ENCODE measurements at places on chromosomes 2 and 18. TPM values are rescaled to one million over a fixed set of nuclear protein-coding genes. Genes with fewer than 3 reads are reported as not detected.
A peak's percentile ranks its signal among the peaks of the same experiment; 100 is the strongest.

DNA sequence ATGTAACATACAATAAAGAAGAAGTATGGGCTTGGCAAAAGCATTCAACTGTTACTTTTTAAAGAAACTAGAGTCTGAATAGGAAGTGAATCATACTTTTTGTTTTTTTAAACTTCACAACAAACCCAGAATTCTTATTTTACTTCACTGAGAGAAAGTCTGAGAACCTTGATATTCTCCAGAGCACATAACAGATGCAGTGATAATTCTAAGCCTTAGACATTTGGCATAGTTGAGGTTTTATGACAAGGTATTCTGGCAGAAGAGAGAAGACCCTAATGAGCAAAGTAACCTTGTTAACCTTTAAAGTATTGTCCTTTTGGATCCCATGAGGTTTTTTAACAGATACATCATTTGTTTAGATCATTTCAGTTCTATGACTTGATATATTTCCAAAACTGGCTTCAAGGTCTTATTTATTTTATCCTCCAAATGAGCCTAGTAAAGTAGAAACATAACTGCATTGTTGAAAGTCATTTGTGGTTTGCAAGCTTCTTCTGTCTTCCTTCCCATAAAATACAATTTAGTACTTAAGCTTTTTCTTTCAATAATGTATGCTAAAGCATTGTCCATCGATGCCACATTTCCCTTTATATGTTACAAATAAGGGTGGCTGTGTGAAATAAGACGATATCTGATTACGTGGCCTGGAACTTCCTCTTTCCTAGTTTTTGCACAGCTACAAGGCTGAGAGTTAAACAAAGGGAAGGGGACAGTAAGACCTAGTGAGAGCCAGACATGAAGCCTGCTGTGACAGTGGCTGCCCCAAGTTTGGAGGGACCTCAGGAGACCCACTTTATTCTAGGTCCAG is 86.1 kb upstream of the ITPRID2 start:
- H3K27me3 ChIP-seq: no peaks in the 10 kb centered on the region
- DNase-seq: no peak
- no peaks in the 10 kb centered on the region for H3K36me3 ChIP-seq
- no peaks in the 10 kb centered on the region for H3K4me1 ChIP-seq
- H3K27ac ChIP-seq: no peak overlapping the region

- H3K27me3 ChIP-seq: no peaks in the 10 kb centered on the region
- H3K4me3 ChIP-seq: no peak overlapping the region
- H3K4me1 ChIP-seq: peaks cover 3% of the 10 kb centered on the region
- no peaks in the 10 kb centered on the region for H3K36me3 ChIP-seq
These were observed 17.9 kb upstream of the TMEM214 start for GRCh38 chr2:27014771-27015433.

DNA sequence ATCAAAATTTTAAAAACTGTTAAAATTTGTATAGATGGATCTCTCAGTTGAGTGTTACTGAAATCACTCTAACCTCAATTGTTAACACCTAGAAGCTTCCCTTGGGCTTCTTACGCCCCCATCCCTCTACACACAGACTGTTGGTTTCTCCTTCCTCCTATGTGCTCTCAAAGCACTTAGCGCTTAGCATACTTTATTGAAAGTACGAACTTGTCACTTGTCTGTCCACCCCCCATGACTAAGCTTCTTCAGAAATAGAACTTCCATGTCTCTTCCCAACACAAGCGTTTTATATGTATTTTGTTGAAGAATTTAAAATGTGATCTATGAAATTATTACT is 441 bp downstream of the MPHOSPH10 start:
- H3K36me3 ChIP-seq: no peaks in the 10 kb centered on the region
- H3K4me1 ChIP-seq: peaks cover 20% of the 10 kb centered on the region
- no peak for DNase-seq
- peak overlapping the region; percentile 92 for H3K4me3 ChIP-seq
- H3K27ac ChIP-seq: peak overlapping the region; percentile 79

Gene KCNG2
- polyA plus RNA-seq: 0.50 TPM

DNA sequence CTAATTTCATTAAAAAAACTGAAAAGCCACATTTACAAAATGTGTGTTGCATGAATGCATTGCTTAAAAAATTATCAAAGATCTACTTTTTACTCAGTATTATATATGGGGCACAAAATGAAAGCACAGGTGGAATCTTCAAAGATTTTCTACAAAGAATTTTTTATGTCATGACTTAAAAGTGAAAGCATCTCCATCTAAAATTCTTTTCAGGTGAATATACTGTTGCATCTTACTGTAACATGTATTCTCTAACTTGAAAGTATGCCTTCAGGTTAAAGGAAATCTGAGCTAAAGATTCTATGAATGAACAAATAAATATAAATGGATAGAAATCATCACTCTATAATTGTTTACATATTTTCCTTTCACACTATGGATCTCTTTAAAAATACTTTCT is 66.8 kb upstream of the WDR75 start:
- H3K4me3 ChIP-seq: no peak overlapping the region
- H3K27ac ChIP-seq: no peak overlapping the region
- no peak for DNase-seq
- H3K27me3 ChIP-seq: no peaks in the 10 kb centered on the region

DNA sequence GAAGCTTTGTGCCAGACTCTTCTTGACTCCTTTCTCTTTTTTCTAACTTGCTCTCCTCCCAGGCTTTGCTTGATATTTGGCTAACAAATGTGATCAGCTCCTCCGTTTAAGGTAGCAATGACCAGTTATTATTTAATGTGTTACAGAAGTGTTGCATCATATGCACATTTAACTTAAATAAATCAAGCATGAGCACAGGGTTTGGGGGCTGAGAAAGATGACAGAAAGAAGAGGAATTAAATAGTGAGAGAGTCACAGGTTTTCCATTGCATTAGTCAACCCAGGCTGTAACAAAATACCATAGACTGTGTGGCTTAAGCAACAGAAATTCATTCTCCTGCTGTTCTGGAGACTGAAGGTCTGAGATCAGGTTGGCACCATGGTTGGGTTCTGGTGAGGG is 343.8 kb downstream of the RPRM start:
- no peak overlapping the region for H3K27ac ChIP-seq
- H3K4me1 ChIP-seq: no peaks in the 10 kb centered on the region
- H3K4me3 ChIP-seq: no peak overlapping the region
- H3K27me3 ChIP-seq: no peaks in the 10 kb centered on the region
- no peak for DNase-seq
- H3K36me3 ChIP-seq: no peaks in the 10 kb centered on the region

DNA sequence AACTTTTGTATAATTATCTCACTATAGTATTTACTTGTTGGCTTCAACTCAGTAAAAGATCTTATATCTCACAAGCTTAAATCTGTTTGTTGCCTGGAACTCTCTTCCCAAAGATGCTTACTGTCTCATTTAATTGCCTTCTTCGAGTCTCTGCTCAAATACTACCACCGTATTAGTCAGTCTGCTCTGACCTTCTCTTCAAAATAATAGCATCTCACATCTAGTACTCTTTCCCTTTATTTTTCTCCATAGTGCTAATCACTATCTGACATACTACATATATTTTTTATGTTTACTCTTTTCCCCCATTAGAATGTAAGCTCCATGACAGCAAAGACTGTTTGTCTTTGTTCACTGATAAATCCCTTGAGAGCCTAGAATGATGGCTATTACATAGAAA is 10.6 kb upstream of the MPP4 start:
- no peak overlapping the region for H3K4me3 ChIP-seq
- H3K27me3 ChIP-seq: no peaks in the 10 kb centered on the region
- H3K4me1 ChIP-seq: no peaks in the 10 kb centered on the region
- no peak overlapping the region for H3K27ac ChIP-seq
- no peak for DNase-seq

Gene UNC80
- 8.2 TPM for polyA plus RNA-seq

DNA sequence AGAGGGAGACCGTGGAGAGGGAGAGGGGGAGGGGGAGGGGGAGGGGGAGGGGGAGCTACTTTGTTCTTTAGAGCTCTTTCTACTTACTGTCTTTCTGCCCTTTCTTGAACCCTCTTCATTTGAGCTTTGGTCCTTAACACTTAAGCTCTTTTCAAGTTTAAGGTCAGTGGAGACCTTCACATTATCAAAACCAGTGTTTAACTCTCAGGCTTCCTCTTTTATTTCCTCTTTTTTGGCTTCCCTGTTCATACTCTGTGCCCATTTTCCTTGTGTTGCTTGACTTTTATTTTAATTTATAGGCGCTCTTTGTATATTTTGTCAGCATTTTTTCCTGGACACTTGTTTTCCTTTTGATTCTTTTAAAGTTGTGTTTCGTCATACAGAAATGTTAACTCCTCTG is 37.1 kb downstream of the ACSL3 start:
- H3K27ac ChIP-seq: no peak overlapping the region
- H3K27me3 ChIP-seq: no peaks in the 10 kb centered on the region
- no peak overlapping the region for H3K4me3 ChIP-seq
- no peak for DNase-seq
- no peaks in the 10 kb centered on the region for H3K36me3 ChIP-seq

DNA sequence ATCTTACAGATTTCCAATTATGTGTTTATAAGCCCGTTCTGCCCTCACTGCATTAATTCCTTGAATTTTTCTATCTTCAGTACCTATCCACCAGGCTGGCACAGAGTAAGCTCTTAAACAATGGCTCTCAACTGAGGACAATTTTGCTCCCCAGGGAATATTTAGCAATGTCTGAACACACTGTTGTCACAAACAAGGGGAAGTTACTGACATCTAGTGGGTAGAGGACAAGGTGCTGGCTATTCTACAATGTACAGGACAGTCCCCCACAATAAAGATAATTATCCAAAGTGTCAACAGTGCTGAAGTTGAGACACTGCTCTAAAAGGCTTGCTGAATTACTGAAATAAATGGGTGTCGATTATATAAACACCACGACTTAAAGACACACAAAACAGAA is 5.0 kb downstream of the NDUFS1 start:
- H3K27ac ChIP-seq: no peak overlapping the region
- H3K27me3 ChIP-seq: no peaks in the 10 kb centered on the region
- DNase-seq: no peak
- no peaks in the 10 kb centered on the region for H3K4me1 ChIP-seq
- H3K4me3 ChIP-seq: no peak overlapping the region
- no peaks in the 10 kb centered on the region for H3K36me3 ChIP-seq

Gene GREB1
- polyA plus RNA-seq: 29.8 TPM

GRCh38 chr2:32824070-32824809 is 122.5 kb upstream of the LTBP1 start:
- H3K4me3 ChIP-seq: no peak overlapping the region
- no peaks in the 10 kb centered on the region for H3K27me3 ChIP-seq
- peaks cover 10% of the 10 kb centered on the region for H3K4me1 ChIP-seq
- H3K36me3 ChIP-seq: no peaks in the 10 kb centered on the region
- DNase-seq: no peak

Gene IRS1
- polyA plus RNA-seq: 3.1 TPM

- peak overlapping the region; percentile 77 for H3K27ac ChIP-seq
- peaks cover 20% of the 10 kb centered on the region for H3K4me1 ChIP-seq
- H3K4me3 ChIP-seq: no peak overlapping the region
- no peak for DNase-seq
These were observed 30.7 kb upstream of the TXNDC2 start for GRCh38 chr18:9854801-9855676.

- peaks cover 7% of the 10 kb centered on the region for H3K4me1 ChIP-seq
- H3K27ac ChIP-seq: no peak overlapping the region
- H3K27me3 ChIP-seq: no peaks in the 10 kb centered on the region
- no peak for DNase-seq
- no peaks in the 10 kb centered on the region for H3K36me3 ChIP-seq
These were observed 10.2 kb downstream of the IAH1 start for GRCh38 chr2:9484533-9484932.

Gene MAP2
- polyA plus RNA-seq: 15.6 TPM

Gene CABLES1
- polyA plus RNA-seq: 6.2 TPM

Gene KLHL29
- 3.3 TPM for polyA plus RNA-seq

DNA sequence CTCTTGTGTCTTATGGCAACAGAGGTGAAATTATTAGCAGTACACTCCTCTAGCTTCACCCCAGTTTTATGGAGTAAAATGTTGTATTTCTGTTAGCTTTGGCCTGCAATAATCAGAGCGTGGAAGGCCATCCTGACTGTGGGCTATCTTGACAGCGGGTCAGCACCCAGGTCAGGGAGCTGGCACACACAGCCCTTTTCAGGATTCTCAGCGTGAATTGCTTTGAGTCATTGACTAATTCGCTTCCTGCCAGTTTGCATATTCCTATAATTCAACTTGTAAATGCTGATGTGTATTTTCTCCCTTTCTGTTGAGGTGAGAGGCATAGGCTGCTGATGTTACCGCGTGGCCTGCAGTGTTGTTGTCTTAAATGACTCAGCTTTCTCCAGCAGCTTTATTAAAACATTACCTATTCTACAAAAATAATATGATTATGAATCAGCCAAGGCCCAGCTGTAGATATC is 109.6 kb upstream of the EML6 start:
- no peak overlapping the region for H3K27ac ChIP-seq
- no peak for DNase-seq
- peaks cover 32% of the 10 kb centered on the region for H3K4me1 ChIP-seq
- no peaks in the 10 kb centered on the region for H3K27me3 ChIP-seq
- H3K36me3 ChIP-seq: no peaks in the 10 kb centered on the region

DNA sequence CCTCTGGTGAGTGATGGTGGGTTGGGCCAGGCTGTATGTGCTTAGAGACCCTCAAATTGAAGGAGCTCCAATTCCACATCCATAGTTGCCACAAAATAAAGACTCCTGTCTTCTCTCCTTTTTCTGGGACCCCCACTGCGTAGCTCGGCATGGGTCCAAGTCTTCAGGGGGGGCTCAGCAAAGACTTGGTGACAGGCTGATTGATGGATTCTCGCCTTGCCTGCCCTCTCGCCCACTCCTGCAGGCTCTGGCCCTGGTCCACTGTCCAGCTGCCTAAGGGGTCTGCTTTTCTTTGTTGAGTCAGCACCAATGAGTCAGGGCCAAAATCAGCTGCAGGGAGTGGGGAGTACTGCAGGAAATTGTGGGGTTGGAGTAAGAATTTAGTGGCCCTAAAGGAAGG is 21.5 kb downstream of the RPL37A start:
- no peaks in the 10 kb centered on the region for H3K4me1 ChIP-seq
- no peak overlapping the region for H3K27ac ChIP-seq
- H3K27me3 ChIP-seq: no peaks in the 10 kb centered on the region
- no peak overlapping the region for H3K4me3 ChIP-seq
- DNase-seq: no peak
- no peaks in the 10 kb centered on the region for H3K36me3 ChIP-seq

DNA sequence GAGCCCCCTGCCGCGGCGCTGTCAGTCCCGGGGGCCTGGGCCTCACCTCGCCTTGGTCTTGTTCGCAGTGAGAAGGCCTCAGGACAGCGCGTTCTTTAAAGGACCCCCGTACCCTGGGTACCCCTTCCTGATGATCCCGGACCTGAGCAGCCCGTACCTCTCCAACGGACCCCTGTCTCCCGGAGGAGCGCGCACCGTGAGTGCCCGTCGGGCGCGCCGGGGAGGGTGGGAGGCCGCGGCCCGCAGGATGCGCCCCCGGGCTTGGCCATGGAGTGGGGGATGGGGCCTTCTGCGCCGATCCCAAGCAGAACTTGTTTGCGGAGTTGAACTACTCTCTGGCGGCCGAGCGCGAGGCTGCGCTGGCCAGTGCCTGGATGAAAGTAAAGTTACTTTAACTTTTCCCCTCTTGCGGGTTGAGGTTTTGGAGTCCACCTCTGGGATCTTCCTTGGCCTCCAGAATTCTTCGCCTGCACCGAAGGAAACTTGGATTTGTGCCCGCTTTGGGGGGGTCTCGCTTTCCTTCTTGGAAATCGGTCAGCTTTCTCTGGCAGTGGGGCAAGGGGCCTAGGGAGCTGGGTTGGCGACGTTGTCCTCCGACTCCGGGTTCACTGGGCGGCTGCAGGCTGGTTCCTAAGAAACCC is 1.2 kb downstream of the TCF7L1 start:
- DNase-seq: peak; percentile 56
- peaks cover 13% of the 10 kb centered on the region for H3K4me1 ChIP-seq
- H3K27me3 ChIP-seq: no peaks in the 10 kb centered on the region
- peak overlapping the region; percentile 86 for H3K27ac ChIP-seq
- peak overlapping the region; percentile 55 for H3K4me3 ChIP-seq

Gene PLGLB1
- polyA plus RNA-seq: 1.1 TPM
